ENCODE measurements at places on chromosomes 3 and 15.

DNA sequence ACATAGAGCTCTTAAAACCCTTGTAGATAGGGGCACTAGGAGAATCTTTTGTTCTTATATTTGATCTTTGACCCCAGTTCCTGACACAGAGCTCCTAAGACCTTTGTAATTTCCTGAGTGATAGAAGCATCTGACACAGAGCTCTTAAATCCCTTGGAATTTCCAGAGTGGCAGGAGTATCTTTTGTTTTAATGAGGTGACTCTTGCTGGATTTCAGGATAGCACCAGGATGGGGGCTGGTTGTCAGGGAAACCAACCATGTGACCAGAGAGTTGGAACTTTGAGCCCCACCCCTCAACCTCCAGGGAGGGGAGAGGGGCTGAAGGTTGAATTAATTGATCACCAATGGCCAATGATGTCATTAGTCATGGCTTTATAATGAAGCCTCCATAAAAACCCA, 47.6 kb upstream of the ST8SIA2 start:
- no peak for DNase-seq

DNA sequence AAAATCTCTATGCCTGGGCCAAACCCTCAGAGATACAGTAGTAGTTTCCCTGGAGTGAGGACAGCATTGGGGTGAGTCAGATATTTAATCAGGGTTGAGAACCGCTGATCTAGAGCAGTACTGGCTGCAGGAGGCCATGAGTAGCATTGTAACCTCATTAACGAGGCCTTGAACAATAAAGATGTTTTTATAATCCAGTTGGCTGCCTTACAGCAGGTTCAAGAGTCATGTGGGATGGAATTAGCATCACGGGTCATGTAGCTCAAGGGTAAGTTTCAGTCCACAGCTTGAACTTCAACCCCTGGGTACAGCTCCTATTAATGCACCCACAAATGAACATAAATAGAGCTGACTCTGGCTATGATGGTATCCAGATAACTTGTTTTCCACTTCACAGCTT, 5.1 kb downstream of the HPS3 start:
- DNase-seq = no peak

DNA sequence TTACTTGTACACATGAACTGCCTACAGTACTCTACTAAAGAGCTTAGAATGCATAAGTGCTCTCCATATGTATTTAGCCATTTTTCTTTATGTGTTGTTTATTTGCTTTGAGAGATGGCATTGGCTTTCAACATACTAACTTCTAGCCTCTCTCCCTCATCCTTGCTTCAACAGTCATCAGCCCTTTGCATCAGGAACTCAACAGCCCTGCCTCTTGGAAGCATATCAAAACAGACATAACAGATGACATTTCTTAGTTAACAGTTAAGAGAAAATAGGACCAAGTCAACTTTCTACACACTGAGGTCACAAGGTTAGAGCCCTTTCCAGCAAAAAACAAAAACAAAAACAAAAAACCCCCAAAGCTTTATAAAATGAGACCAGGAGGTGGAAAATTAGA, 145.6 kb downstream of the TCF12 start:
- DNase-seq = no peak

- DNase-seq = no peak
Measured at GRCh38 chr3:195692354-195692685, 28.5 kb upstream of the MUC20 start.

DNA sequence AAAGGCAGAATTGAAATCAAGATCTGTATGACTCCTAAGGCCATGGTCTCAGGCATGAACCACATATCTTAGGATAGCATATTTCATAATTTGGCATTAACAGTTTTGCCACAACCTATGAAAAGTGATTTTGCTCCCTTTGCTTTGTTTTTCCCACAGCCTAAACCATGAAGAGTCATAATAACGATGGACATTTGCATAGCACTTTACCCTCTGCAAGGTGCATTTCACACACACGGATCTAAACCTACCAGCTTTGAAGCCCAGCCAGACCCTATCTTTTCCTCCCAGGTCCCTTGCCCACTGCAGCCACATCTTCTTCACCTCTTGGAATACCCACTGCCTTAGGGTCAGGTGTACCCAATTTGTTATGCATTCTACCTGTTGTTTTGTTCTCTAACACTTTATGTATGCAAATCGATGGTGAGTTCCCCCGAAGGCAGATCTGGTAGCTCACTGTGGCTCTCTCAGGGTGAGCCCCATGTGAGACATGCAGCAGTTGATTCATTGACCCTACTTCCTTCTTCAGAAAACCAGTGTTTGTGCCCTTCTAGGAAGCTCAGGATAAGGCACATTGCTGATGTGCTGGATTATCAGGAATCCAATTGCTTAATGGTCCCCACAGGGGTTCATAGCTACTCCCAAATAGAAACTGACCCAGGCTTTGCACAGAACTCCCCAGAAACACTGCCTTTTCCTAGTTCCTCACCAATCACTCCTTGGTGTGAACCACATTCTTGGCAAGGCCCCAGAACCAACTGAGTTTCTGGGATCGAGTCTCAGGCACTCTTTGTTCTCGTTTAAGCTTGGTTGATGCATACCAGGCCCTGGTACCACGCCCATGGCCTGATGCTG, 8.7 kb downstream of the ARHGAP31 start:
- DNase-seq = no peak

- no peak for DNase-seq
Measured at GRCh38 chr3:128588147-128588546, 62.5 kb downstream of the RPN1 start.

DNA sequence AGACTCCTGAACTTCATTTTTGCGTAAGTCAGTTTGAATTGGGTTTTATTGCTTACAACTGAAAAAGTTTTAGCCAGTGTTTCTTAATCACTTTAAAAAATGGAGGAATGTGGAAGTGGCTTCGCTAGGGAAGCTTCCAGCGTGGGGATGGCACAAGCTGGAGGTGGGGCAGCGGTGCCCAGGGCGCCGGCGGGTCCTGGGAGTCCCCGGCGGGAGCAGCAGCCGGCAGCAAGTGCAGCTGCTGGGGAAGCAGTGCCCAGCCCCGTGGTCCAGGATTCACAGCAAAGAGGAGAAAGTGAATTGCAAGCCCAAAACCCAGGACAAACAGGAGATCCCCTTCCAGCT, 301.8 kb upstream of the PROK2 start:
- no peak for DNase-seq

DNA sequence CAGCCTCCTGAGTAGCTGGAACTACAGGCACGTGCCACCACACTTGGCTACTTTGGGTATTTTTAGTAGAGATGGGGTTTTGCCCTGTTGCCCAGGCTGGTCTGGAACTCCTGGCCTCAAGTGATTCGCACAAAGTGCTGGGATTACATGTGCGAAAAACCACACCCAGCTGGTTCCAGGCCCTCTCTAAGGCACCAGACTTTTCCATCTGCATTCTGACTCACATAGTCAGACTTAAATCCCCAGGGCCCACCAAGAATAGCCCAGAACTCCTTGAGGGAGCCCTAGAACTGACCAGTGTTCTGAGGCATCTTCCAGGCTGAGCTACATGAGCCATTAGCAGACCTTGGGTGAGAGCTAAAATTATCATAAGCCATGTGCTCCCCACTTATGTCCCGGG, 68.1 kb downstream of the NMD3 start:
- no peak for DNase-seq

GRCh38 chr15:83102346-83102745, 5.1 kb upstream of the TM6SF1 start:
- DNase-seq = no peak

- no peak for DNase-seq
Measured at GRCh38 chr15:51060030-51060673, 34.6 kb downstream of the TNFAIP8L3 start.

DNA sequence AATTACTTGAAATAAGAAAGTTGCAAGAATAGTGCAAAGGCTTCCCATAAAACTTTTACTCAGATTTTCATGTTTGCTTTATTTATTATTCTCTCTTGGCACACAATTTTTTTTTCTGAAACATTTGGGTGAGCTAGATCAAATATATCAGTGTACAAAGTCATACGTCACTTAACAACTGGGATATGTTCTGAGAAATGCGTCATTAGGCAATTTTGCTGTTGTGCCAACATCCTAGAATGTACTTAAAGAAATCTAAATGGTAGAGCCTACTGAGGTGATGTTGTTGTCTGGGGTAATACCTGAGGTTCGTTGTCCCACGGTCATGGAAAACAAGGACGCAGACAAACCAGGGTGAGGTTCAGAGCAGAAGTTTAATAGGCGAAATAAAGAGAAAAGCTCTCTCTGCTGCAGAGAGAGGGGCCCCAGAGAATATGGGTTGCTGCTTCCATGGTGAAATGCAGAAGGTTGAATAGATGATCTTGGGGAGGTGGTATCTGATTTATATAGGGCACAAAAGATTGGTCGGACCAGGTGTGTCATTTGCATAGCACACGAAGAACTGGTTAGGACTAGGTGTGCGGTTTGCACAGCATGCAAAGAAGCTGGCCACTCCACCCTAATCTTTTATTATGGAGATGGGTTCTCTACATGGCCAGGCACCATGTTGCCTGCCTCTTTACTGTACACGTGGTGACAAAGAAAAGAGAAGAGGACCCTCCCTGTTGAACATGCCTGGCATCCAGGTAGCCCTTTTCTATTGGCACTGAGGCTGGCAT, 8.8 kb upstream of the GRAMD1C start:
- DNase-seq = no peak
